ENCODE measurements at places on chromosomes 2 and 18. TPM values are rescaled to one million over a fixed set of nuclear protein-coding genes. Genes with fewer than 3 reads are reported as not detected.

ARHGAP28 gene
- polyA plus RNA-seq: 2.6 TPM

ADCYAP1 gene
- polyA plus RNA-seq: 0.68 TPM

MC2R gene
- 0.18 TPM for polyA plus RNA-seq

IGFBP2 gene
- 111 TPM for polyA plus RNA-seq

ANKRD30BL gene
- polyA plus RNA-seq: 0.34 TPM
